NCI-H187 treated with DMSO at 0.1 percent for 48 hours (cell line): ENCODE measurements at places on chromosomes 12 and 14.

- no peak for DNase-seq
Observed at GRCh38 chr12:112590281-112590680, 171.5 kb downstream of the PTPN11 start.

GRCh38 chr12:64178122-64178521 lies 44.0 kb downstream of the KICS2 start:
- DNase-seq, result no peak

GRCh38 chr12:49555631-49556390 lies 12.1 kb downstream of the MCRS1 start:
- DNase-seq, result no peak

- DNase-seq, result no peak
Observed at GRCh38 chr14:77104393-77104792, 6.3 kb downstream of the CIPC start.
